ENCODE measurements at places on chromosomes 16 and 17.

DNA sequence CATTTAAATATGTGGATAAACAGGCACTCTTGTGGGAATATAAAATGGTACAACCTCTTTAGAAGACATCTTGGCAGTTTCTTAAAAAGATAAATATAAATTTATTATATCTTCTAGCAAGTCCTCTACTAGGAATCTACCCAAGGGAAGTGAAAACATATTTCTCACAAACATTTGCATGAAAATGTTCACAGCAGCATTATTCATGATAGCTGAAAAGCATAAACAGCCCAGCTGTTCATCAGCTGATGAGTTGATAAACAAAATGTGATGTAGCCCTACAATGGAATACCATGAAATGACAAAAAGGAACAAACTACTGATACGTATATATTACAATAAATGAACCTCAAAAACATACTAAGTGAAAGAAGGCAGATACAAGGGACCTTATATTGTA, 12.0 kb downstream of the DGKE start:
- DNase-seq = no peak

GRCh38 chr16:84999200-84999599, 12.1 kb downstream of the ZDHHC7 start:
- DNase-seq = no peak

GRCh38 chr17:71251276-71251675, 869.5 kb upstream of the SOX9 start:
- no peak for DNase-seq

DNA sequence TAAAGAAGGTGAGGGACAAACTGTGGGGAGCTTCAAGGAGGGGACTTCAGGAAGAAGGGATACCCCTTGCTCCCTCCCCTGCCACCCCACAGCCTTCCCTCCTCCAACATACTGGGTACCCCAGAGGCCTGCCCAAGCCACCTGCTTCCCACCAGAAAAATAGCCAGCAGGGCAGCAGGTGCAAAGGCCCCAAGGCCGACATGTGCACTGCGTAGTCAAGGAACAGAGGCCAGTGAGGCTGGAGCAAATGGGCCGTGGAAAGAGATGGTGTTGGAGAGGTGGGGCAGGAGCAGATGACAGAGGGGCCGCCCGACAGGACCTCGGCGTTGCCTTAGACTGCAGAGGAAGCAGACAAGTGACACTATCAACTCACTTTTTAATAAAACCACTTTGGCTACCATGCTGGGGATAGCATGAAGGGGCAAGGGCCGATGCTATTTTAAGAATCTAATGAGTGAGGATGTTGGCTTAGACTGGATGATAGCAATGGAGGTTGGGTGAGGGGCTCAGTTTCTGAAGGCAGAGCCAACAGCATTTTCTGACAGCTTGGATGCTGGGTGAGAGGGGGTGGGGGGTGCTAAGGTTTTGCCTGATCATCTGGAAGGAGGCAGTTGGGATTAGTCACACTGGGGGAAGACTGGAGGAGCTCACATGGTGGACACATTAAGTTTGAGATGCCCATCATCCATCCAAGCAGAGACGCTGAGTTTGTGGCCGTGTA, 72.8 kb upstream of the TOB1 start:
- DNase-seq = no peak

GRCh38 chr16:88773812-88774291, 11.2 kb downstream of the PIEZO1 start:
- DNase-seq = no peak

DNA sequence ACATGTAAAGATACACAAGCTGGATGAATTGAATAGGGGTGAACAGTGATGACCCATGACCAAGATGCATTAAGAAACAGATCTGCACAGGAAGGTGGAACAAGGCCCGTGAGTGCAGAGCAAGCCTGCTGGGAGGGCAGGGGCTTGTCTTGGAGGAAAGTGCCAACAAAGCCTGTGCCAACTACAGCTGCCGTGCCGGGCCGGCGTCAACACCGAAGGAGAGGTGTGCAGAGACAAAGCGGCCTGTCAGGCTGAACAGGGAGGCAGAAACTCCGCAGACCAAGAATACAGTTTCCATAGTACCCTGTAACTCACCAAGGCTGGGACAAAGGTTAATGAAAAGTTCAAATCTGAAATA, 46.7 kb downstream of the ANKRD11 start:
- DNase-seq = no peak

DNA sequence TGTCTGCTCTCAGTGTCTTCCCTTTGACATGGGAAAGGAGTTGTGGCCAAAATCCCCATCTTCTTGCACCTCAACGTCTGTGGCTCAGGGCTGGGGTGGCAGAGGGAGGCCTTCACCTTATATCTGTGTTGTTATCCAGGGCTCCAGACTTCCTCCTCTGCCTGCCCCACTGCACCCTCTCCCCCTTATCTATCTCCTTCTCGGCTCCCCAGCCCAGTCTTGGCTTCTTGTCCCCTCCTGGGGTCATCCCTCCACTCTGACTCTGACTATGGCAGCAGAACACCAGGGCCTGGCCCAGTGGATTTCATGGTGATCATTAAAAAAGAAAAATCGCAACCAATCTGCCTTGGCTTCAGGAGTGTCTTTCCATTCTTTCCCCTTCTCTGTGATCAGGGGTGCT, 918 bp upstream of the MRM1 start:
- DNase-seq = no peak

- no peak for DNase-seq
Measured at GRCh38 chr16:22262460-22262859, 34.7 kb upstream of the POLR3E start.

DNA sequence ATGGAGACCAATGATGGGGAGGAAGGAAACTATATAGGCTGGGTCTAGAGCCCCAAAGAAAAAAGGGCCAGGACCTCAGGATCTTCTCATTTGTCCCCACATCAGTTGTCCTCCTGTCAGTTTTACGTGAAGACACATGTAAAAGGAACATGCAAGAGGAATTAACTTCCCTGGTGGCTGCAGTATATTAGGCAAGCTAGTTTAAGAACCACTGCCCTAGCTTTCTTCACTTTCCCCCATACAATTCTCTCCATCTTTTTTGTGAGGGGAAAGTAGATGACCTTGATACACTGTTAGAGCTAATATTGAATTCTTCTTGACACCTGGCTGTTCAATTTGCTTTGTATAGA, 2.3 kb downstream of the MAP3K3 start:
- DNase-seq = no peak

GRCh38 chr16:54673313-54673712, 257.4 kb upstream of the IRX5 start:
- DNase-seq = no peak

DNA sequence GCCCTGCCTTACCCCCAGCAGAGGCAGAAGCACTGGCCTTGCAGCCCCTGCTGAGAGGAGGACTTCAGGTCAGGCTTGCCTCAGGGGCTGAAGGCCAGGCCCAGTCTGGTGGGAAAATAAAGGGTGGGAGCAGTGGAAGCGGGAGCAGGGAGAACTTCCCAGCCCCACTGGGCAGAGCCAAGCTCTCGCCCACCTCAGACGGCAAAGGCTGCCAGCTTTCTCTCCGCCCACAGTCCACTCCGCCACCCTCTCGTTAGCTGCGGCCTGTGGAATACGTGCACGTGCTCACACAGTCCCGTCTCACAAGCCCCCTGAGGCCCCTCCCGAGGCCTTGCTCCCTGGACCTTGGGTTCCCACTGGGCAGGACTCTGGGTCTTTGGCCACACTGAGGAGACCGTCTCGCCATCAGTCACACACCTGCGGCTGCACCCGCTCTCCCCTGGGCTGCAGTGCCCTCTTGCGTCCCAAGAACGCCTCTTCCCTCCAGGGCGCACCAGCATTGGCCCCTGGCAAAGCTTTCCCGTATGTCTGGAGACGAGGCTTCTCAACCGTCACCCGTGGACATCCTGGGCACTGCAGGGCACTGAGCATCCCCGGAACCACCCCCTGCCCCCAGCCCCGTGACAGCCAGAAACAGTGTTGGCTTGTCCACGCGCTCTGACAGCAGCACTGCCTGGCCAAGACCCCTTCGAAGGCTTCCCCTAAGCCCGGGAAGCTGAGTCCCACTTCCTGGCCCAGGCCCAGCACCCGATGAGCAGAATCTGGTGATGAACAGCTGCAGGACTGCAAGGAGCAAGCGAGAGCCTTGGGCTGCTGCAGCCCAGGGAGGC, 8.3 kb downstream of the MRPL28 start:
- DNase-seq = peak; percentile 91

- peak; percentile 91 for DNase-seq
Measured at GRCh38 chr17:58755577-58756245, at the start of gene PPM1E. TSS of gene PPM1E (plus strand) at chr17:58755854.

- no peak for DNase-seq
Measured at GRCh38 chr16:21659124-21659523, 4.6 kb upstream of the OTOA start.

- DNase-seq = no peak
Measured at GRCh38 chr17:34095106-34095505, 160.0 kb upstream of the CCL2 start.

GRCh38 chr17:20092973-20093626, 83.9 kb downstream of the SPECC1 start:
- DNase-seq = no peak

GRCh38 chr16:68902003-68902968, 59.0 kb downstream of the TANGO6 start:
- DNase-seq = peak; percentile 52

DNA sequence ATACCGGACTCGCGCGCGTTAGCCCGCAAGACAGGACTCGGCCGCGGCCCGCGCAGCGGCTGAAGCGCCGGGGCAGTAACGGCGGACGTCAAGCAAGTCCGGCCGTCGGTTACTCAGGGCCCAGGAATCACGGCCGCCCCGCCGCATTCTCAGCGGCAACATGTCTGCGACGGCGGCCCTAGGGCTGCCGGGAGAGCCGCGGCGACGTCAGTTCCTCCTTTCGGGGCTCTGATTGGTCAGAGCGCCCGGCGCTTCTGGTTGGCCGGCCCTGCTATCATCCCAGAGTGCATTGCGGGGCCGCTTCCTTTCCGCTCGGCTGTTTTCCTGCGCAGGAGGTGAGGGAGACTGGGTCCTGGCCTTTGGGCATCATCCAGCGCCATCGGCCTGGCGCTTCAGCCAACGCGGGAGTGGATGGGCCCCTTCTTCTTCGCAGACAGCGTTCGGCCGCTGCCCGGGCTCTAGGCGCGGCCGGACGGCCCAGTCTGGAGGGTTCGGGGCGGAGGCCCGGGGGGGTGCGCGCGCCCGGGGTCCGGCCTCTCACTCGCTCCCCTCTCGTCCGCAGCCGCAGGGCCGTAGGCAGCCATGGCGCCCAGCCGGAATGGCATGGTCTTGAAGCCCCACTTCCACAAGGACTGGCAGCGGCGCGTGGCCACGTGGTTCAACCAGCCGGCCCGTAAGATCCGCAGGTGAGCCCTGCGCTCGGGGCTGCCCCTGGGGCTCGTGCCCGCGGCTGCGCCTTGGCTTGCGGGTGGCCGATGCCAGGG, at the start of gene RPL13:
Gene RPL13 (plus strand): TSS at position 305 of the 764 bp plus-strand sequence. CDS start 278 bp downstream, at position 583.
- peak; percentile 100 for DNase-seq

DNA sequence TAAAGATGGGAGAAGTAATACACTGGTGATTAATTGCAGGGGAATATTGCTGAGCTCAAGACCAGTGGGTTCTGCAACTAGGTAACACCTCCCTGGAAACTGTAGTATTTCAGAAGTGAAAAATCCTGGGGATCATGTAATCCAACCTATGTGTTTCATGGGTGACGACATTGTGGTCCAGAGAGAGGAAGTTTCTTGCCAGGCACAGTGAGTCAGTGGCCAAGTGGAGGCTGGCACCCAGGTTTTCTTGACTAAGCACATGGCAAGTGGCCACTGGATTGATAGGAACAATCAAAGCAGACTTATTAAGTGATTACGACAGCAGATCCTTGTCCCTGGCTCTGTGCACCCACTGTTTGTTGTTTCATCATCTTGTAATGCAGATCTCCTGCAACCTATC, 14.6 kb upstream of the CIITA start:
- no peak for DNase-seq

DNA sequence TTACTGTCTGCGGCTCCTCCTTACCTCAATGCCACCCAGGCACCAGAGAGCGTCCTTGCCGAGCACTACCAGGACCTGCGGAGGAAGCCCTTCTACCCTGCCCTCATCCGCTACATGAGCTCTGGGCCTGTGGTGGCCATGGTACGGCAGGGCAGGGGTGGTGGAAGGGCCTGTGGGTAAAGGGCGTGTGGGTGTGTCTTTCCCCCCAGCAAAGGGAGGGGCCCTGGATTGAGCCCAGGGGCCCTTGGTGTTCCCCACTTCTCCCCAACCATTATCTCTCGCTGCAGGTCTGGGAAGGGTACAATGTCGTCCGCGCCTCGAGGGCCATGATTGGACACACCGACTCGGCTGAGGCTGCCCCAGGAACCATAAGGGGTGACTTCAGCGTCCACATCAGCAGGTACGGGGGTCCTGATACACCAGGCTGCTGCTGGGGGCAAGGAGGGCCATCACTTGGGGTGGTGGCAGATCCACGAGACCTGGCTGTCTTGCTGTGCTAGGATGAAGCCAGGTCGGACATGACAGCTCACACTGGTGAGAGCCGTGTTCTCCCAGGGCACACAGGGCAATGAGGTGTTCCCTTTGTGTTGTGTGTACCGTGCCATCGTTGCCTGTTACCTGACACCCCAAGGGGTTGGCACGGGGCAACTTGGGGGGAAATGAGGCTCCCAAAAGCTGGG, 2.2 kb upstream of the DECR2 start:
- no peak for DNase-seq

DNA sequence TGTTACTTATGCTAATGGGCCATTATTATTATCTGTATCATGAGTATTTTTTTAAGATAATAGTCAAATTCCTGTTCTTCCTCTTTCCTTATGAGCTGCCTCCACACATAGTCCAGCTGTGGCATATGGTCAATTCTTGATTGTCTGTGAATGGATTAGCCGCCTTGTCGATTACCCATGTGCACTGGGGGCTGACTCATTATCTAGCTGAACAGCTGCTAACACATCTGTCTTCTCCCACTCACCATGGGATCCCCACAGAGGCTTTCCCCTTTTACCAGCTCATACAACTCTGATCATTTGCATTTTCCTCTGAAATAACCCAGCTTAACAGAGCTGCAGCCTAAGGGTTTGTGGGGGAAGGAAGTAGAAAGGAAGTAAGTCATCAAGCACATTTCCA, 915.0 kb downstream of the CDH11 start:
- DNase-seq = no peak

GRCh38 chr16:82242201-82242600, 72.2 kb upstream of the MPHOSPH6 start:
- no peak for DNase-seq

DNA sequence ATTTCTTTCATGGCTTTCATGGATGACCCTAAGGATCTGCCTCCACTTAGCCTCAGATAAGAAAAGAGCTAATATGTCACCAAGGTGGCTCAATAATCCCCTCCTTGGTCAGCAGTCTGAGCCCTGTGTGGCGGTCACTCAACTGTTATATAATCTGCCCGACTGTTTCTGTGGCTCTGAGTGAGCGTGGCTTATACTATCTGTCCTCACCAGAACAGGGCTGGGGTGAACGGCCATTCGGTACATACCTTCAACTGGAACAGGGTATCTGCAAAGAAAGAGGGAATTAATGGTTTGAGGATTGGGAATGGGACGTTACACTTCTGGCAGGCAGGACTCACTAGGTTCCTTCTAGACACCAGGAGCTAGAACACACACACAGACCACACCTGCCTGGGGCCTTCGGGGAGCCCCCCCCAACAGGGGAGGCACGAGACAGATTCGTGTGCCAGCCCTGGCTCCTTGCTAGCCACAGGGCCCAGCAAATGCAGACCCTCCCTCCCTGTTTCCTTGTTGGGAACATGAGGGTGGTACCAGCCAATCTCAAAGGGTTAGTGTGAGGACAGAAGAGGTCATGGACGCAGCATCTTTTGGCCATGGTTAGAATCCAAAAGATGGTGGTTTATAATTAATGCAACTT, 3.7 kb downstream of the CHMP1A start:
- DNase-seq = no peak

GRCh38 chr16:67924140-67924906, 7.3 kb downstream of the CTRL start:
- DNase-seq = no peak
